ENCODE measurements at places on chromosomes 5 and 9.

DNA sequence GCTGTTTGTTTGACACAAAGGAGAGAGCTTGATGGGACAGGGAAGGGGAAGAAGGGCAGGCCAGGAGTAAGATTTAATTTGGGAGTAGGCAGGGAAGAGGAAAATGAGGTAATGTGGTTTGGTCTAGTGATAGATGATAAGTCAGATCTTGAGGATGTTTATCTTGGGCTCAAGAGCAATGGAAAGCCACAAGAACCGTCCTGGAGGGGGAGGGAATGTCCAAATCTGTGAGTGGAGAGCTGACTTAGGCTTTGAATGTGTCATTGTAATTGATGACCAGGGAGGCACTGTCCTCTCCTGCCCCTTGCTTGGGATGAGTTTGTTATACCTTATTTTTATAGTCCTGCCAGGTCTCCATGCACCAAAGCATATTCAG lies 37.5 kb downstream of the MAMDC2 start:
- no peak for ATAC-seq

DNA sequence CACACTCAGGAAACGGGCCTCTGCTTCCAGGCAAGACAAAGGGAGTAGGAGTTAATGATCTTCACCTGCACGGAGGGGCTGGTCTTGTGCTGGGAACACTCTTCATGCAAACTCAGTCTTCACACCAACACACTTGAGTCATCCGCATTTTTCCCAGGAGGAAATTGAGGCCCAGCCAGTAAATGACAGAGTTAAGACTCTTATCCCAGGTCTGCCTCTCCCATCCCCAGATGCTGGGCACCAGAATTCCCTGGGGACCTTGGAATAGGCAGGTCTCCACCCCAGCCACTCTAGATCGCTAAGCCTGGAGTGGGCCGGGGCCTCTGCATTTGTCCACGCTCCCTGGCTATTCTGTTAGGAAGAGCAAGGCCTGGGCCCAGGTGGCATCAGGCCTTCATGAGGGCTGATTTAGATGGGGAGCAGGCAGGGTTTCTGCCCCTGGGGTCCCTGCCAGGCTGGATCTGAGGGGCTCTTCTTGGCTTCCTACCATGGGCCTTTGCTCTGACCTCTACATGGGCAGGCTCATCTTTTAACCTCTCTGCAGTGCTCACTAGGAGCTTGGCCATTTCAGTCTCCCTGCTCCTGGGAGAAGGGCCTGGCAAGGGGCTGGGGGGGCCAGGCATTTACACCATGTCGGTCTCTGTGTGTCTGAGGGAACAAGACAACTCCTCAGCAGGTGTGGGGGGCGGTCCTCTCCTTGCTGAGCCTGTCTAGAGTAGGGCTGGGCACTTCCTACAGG lies 77.3 kb downstream of the AMBP start:
- ATAC-seq: no peak

GRCh38 chr9:27333241-27334052 lies 36.5 kb upstream of the EQTN start:
- ATAC-seq: peak; percentile 83

GRCh38 chr9:72656021-72656420 lies 134.6 kb downstream of the TMC1 start:
- ATAC-seq: no peak

DNA sequence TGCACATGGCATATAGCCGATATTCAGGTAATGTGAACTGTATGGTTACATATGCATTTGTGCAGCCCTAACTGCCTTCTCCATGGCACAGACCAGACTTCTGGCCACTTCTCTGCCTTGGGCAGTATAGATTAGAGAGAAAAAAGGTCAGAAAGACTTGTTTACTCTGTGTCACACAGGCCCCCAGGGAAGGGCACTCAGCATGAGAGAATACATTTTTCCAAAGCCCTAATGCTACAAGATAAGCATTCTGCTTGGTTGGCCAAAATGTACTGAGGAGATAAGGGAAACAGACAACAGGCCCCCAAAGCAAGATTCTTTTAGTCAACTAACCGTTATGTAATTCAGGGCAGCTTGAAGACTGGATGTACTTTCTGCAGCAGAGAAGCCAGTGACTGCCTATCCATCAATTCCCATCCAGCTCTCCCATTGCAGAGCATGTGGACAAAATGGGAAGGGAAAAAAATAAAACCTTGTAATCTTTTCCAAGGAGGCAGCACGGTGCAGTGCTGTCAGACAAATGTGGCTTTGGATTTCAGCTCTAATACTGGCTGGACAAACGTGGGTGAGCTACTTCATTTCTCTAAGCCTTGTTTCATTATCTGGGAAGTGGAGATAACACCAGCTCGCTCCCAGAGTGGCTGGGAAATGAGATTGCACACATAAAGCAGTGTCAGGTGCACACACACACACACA lies 205.9 kb downstream of the NSG2 start:
- no peak for ATAC-seq

- ATAC-seq: no peak
Observed at GRCh38 chr9:5301544-5301943, 3.0 kb downstream of the RLN2 start.

DNA sequence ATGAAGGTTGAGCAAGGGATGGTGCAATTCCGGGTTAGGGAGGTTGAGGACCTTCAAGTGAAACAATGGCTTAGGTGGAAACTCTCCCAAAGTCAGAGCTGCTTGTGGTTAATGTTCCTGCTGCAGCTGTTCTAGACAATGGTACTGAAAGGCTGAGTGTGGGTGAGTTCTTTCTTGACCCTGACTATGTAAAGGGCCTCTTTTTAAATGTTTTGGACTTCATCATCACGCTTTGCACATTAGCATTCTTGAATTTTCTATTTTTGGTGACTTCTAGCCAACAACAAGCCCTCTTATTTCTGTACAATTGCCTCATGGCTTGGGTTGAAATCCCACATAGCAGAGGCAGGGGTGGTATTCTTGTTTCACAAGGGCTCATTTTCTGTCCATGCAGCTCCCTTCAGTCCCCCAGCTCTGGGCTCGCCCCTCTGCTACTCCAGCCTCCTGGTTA lies 136.3 kb upstream of the ANKRD55 start:
- no peak for ATAC-seq

DNA sequence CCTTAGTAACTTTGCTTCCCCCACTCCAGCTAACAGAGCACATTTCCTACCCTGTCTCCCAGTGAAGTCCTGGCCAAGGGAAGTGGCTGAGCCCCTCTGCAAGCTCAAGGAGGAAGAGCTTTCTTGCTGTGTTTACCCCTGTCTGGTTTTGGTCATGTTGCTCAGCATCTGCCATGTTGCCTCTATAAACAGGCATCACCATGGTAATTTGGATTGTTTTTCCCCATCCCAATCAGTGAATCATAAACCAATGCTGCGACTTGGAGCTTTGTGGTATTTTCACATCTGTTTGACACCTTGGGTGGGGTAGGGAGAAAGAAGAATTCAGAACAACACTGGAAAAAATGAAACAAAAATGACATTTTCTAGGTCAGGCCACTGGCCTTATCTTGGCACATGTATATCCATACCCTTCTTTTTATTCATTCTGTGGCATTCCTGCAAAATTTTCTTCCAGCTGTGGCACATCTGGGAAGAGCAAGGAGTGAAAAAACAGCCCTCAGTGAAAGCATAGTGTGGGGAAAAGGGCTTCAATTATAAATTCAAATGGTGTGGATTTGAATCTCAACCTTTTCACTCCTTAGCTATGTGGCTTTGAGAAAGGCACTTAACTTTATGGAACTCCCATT lies 42.5 kb downstream of the SLIT3 start:
- ATAC-seq: no peak
